ENCODE measurements at places on chromosomes 6 and 20. TPM values are rescaled to one million over a fixed set of nuclear protein-coding genes. Genes with fewer than 3 reads are reported as not detected.

- H3K27me3 ChIP-seq, result no peaks in the 10 kb centered on the region
- H3K4me1 ChIP-seq, result peaks cover 6% of the 10 kb centered on the region
- no peak for DNase-seq
Observed at GRCh38 chr20:48877304-48877703, 44.2 kb upstream of the ARFGEF2 start.

GRCh38 chr6:160221423-160221822 lies 37.2 kb downstream of the SLC22A2 start:
- H3K27ac ChIP-seq, result no peak overlapping the region
- H3K36me3 ChIP-seq, result no peaks in the 10 kb centered on the region
- H3K27me3 ChIP-seq, result peaks cover 18% of the 10 kb centered on the region
- peaks cover 10% of the 10 kb centered on the region for H3K4me1 ChIP-seq
- no peak for DNase-seq

DNA sequence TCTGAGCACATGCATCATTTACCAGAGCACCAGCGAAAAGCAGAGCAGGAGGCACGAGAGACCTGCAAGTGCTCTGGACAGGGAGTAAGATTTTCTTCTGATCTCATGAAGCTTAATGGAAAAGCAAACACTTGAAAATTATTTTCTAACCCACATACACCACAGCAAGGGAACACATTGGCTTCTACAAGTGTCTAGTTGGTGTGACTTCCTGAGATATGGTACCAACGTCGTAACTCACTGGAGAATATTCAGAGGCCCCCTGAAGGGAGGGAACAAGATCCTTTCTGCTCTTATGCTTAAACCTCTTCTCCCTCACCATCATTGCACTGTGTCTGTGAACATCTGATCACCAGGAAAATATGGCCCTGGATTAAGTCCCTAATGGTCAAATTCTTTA lies 48.6 kb downstream of the PSMB1 start:
- H3K36me3 ChIP-seq, result peaks cover 3% of the 10 kb centered on the region
- no peak overlapping the region for H3K27ac ChIP-seq
- peaks cover 44% of the 10 kb centered on the region for H3K27me3 ChIP-seq
- no peak overlapping the region for H3K4me3 ChIP-seq
- DNase-seq, result no peak

Gene NKAPL
- total RNA-seq, result not detected

- H3K27me3 ChIP-seq, result no peaks in the 10 kb centered on the region
- H3K4me1 ChIP-seq, result peaks cover 4% of the 10 kb centered on the region
- H3K27ac ChIP-seq, result no peak overlapping the region
Observed at GRCh38 chr6:25315194-25316177, 36.3 kb downstream of the CARMIL1 start.

Gene GPLD1
- total RNA-seq, result 0.29 TPM

Gene MLN
- total RNA-seq, result not detected

- no peaks in the 10 kb centered on the region for H3K36me3 ChIP-seq
- H3K4me3 ChIP-seq, result no peak overlapping the region
- no peaks in the 10 kb centered on the region for H3K27me3 ChIP-seq
- DNase-seq, result no peak
- H3K4me1 ChIP-seq, result no peaks in the 10 kb centered on the region
Observed at GRCh38 chr6:76230711-76231110, 158.2 kb upstream of the IMPG1 start.

Gene SLC26A8
- total RNA-seq, result not detected

- no peaks in the 10 kb centered on the region for H3K27me3 ChIP-seq
- no peak overlapping the region for H3K27ac ChIP-seq
- no peak overlapping the region for H3K4me3 ChIP-seq
- no peaks in the 10 kb centered on the region for H3K36me3 ChIP-seq
Observed at GRCh38 chr20:17499041-17499440, 32.1 kb downstream of the BFSP1 start.

DNA sequence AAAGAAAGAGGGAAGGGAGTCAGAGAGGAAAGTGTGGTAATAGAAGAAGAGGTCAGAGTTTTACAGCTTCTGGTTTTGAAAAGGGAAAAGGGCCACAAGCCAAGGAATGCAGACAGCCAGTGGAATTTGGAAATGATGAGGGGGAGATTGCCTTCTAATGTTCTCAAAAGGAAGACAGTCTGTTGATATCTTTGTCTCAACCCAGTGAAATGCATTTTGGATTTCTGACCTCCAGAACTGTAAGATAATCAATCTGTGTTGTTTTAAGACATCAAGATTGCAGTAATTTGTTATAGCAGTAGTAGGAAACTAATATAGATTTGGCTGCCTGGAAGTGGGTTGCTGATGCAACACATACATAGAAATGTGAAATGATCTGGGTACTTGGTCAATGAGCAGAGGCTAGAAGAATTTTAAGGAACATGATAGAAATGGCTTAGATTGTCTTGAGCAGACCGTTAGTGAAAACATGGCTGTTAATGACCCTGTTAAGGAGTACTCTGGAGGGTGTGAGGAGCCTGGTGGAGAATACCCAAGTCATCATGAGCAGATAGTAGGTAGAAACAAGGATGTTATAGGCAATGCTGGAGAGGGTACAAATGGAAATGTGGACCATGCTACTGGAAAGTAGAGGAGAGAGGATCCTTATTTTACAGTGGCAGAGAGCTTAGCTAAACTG lies 255.8 kb upstream of the RAB32 start:
- no peak overlapping the region for H3K27ac ChIP-seq
- no peaks in the 10 kb centered on the region for H3K4me1 ChIP-seq
- no peak overlapping the region for H3K4me3 ChIP-seq
- no peaks in the 10 kb centered on the region for H3K27me3 ChIP-seq

DNA sequence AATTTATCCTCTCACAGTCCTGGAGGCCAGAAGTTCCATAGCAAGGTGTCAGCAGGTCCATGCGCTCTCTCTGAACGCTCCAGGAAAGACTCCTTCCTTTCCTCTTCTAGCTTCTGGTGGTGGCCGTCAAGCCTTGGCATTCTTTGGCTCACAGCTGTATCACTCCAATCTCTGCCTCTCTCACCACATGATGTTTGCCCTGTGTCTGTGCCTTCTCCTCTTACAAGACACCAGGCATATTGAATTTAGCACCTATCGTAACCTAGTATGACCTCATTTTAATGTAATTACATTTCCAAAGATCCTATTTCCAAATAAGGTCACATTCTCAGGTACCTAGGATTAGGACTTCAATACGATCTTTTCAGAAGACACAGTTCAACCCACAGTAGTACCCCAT lies 428.5 kb downstream of the CD83 start:
- DNase-seq, result no peak
- H3K27ac ChIP-seq, result no peak overlapping the region
- H3K36me3 ChIP-seq, result no peaks in the 10 kb centered on the region
- H3K4me1 ChIP-seq, result peaks cover 28% of the 10 kb centered on the region
- H3K27me3 ChIP-seq, result peaks cover 2% of the 10 kb centered on the region

GRCh38 chr6:79544299-79544927 lies 7.2 kb upstream of the LCA5 start:
- no peak overlapping the region for H3K27ac ChIP-seq
- no peak for DNase-seq
- H3K27me3 ChIP-seq, result peaks cover 16% of the 10 kb centered on the region
- H3K4me1 ChIP-seq, result no peaks in the 10 kb centered on the region
- no peaks in the 10 kb centered on the region for H3K36me3 ChIP-seq

DNA sequence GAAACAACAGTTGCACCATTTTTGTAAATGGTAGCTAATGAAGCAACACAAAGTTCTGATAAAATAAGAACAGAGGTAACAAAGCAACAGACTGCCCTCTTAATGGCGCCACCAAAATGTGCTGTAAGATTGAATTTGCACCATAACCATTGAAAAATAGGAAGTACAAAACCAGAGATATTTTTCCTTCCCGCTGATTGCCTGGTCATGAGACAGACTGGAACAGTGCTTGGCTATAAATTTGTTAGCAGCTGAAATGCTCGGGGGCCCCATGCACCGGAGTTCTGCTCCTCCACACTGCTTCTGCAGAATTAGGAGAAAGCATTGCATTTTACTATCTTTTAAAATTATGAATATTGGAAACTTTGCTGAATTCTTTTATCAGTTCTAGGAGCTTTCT lies 164.4 kb upstream of the QKI start:
- H3K4me1 ChIP-seq, result no peaks in the 10 kb centered on the region
- no peak overlapping the region for H3K4me3 ChIP-seq
- no peak overlapping the region for H3K27ac ChIP-seq
- H3K36me3 ChIP-seq, result no peaks in the 10 kb centered on the region

Gene TOX2
- 2.2 TPM for total RNA-seq

GRCh38 chr20:39576771-39577170 lies 614.6 kb downstream of the DHX35 start:
- no peak overlapping the region for H3K27ac ChIP-seq
- no peak overlapping the region for H3K4me3 ChIP-seq
- no peaks in the 10 kb centered on the region for H3K4me1 ChIP-seq
- DNase-seq, result no peak
- H3K27me3 ChIP-seq, result no peaks in the 10 kb centered on the region
- no peaks in the 10 kb centered on the region for H3K36me3 ChIP-seq

- H3K27me3 ChIP-seq, result no peaks in the 10 kb centered on the region
- no peak for DNase-seq
- no peak overlapping the region for H3K4me3 ChIP-seq
- no peaks in the 10 kb centered on the region for H3K4me1 ChIP-seq
Observed at GRCh38 chr6:161836643-161837448, 563.0 kb upstream of the AGPAT4 start.

DNA sequence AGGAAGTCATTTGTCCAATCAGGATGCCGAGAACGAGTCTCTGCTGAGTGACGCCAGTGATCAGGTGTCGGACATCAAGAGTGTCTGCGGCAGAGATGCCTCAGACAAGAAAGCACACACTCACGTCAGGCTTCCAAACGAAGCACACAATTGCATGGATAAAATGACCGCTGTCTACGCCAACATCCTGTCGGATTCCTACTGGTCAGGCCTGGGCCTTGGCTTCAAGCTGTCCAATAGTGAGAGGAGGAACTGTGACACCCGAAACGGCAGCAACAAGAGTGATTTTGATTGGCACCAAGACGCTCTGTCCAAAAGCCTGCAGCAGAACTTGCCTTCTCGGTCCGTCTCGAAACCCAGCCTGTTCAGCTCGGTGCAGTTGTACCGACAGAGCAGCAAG lies 281.5 kb downstream of the TSHZ2 start:
- peaks cover 15% of the 10 kb centered on the region for H3K4me1 ChIP-seq
- DNase-seq, result no peak
- H3K4me3 ChIP-seq, result no peak overlapping the region
- H3K36me3 ChIP-seq, result peaks cover 30% of the 10 kb centered on the region

DNA sequence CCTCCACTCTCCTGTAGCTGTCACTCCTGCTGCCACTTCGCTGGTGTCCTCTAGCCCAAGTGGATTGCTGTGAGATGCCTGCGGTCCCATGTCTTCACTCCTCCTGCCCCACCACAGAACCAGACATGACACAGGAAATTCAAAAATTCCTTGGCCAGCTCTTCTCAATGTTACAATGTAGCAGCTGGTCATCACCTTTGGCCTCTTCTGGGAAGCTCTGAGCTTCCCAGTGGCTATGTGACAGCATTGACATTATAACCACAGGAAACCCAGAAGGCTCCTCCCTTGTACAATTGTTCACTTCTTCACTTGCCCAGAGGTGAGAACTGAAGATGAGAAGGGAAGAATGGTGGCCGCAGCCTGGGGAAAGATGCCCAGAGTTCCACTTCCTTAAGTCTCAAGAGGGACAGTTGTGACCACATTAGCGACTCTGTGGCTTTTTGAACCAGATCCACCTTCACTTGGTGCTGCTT lies 76.1 kb upstream of the NAA20 start:
- H3K27me3 ChIP-seq, result peaks cover 11% of the 10 kb centered on the region
- no peaks in the 10 kb centered on the region for H3K36me3 ChIP-seq
- H3K27ac ChIP-seq, result peak overlapping the region; percentile 29
- H3K4me1 ChIP-seq, result peaks cover 37% of the 10 kb centered on the region

DNA sequence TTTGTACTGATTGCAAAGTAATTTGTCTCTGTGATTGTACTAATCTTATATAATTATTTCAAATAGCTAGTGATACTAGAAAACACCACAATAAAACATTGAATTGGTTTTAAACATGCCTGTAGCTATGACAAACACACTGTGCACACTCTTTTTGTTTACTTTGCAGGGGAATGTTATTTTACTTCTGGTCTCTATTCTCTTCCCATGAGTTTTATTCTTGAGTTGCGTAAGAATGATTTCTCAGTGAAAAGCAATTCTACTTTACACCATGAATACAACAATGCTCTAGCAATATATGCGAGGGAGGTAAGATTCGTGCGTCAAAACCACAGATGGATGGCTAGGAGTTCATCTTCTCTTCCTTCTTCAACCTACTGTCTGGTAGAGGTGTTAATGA lies 68.4 kb upstream of the PHACTR1 start:
- H3K4me3 ChIP-seq, result no peak overlapping the region
- no peak overlapping the region for H3K27ac ChIP-seq
- no peaks in the 10 kb centered on the region for H3K4me1 ChIP-seq
- H3K36me3 ChIP-seq, result no peaks in the 10 kb centered on the region
- DNase-seq, result no peak

DNA sequence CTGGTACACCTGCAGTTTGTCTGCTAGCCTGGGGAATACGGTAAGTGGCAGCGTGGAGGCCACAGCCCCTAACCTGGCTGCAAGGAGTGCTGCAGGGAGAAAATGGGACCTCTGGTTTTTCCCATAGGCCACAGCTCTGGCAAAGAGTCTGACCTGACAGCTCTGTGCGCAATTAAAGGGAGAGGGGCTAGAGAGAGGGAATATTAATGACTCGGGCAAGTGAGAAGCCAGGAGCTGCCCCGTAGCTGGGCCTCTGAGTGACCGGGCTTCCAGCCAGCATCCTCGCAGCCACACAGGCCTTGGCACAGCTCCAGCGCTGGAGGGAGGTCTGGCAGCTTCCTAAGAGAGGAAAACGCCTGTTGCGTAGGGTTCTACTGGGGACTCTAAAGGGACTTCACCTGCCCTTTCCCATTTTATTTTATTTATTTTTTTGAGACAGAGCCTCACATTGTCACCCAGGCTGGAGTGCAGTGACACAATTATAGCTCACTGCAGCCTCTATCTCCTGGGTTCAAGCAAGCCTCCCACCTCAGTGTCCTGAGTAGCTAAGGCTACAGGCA lies 18.2 kb upstream of the OCSTAMP start:
- no peaks in the 10 kb centered on the region for H3K4me1 ChIP-seq
- no peak overlapping the region for H3K27ac ChIP-seq
- no peak overlapping the region for H3K4me3 ChIP-seq
- DNase-seq, result no peak
- peaks cover 10% of the 10 kb centered on the region for H3K27me3 ChIP-seq

DNA sequence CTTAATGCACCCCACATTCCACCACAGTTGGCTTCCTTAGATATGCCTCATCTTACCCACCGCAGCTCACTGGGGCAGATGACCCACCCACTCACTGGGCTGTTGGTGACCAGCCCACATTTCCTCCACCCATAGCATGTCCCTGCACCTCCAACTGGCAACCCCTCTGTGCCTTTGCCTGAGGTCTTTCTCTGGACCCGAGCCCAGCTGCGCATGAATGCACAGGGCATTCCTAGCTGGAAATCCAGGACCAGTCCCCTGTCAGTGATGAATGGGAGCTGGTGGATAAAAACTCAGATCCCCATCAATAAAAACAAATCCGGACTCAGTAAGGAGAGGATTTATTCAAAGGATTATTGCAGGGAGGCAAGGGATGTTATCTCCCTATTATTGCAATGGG lies 75.0 kb downstream of the ISM1 start:
- H3K27ac ChIP-seq, result no peak overlapping the region
- H3K27me3 ChIP-seq, result no peaks in the 10 kb centered on the region
- no peaks in the 10 kb centered on the region for H3K4me1 ChIP-seq
- no peak for DNase-seq
- no peak overlapping the region for H3K4me3 ChIP-seq

Gene TRAPPC3L
- not detected for total RNA-seq

Gene SEMG1
- not detected for total RNA-seq

Measured in activated CD4-positive, alpha-beta memory T cell treated with anti-CD3 and anti-CD28 coated beads for 36 hours (primary cell).